ENCODE measurements at places on chromosomes 3 and 15. TPM values are rescaled to one million over a fixed set of nuclear protein-coding genes. Genes with fewer than 3 reads are reported as not detected.

The HEG1 gene
- 0.33 TPM for total RNA-seq

DNA sequence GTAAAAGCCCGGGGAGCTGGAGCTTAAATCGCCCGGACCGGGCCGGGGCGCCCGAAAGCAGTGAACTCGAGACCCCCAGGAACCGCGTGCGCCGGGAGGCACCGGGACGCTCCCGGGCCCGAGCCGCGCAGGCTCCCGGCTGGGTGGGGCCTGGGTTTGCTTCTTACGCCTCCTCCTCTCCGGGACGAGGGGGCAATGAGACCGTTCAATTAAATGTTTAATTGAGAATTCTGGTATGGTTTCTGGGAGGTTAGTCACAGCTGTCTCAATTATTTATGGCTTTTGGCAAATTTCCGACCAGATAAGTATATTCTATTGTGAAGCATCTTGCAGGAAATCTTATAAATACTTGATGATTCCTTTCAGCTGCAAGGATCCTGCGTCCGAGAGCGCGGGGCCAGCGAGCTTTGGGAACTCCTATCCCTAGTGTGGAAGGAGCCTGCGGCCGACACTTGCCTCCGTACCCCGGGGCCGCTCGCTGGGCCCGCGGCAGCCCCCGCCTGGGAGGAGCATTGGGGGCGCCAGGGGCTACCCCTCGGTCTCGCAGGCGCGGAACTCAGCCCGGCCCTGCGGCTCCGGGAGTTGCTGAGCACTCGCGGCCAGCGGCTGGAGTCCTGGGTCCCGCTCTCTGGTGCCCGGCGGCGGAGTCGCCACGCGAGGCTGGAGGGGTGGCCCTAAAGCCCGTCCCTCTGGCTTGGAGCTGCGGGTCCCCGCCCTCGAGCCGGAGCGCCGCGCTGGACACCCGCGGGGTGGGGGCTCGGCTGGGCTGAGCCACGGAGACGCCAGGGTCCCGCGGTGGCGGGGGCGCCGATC is 10.3 kb downstream of the ISL2 start:
- DNase-seq = peak; percentile 68

The ESYT3 gene
- not detected for total RNA-seq

DNA sequence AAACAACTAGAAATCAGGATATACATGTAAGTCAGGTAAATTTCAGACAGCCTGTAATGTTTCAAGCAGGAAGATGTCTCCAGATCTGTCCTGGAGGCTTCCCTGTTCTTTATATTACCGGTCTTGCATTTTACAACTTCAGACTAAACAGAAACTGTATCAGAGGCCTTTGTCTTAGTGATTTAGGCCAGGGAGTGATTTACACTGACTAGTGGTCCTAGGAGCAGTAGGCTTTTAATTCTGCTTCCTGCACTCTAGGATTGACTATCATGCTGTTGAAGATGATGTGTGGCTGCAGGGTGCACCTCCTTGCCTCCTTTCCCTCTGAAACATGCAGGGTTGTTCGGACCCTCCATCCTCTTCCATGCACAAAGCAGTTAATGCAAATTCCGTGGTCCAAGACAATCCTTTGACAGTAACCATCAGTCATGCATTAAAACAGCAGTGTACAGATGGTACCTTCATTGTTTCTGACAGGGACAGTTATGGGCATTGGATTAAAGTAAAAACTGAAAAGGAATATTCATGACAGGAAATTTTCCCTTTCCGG is 27.6 kb downstream of the CHRNA7 start:
- no peak for DNase-seq

The CAMK2N2 gene
- total RNA-seq = 0.13 TPM

- DNase-seq = no peak
Observed at GRCh38 chr3:50508821-50509220, 5.4 kb upstream of the CACNA2D2 start.

- no peak for DNase-seq
Observed at GRCh38 chr3:46215810-46216414, 7.8 kb upstream of the CCR1 start.

DNA sequence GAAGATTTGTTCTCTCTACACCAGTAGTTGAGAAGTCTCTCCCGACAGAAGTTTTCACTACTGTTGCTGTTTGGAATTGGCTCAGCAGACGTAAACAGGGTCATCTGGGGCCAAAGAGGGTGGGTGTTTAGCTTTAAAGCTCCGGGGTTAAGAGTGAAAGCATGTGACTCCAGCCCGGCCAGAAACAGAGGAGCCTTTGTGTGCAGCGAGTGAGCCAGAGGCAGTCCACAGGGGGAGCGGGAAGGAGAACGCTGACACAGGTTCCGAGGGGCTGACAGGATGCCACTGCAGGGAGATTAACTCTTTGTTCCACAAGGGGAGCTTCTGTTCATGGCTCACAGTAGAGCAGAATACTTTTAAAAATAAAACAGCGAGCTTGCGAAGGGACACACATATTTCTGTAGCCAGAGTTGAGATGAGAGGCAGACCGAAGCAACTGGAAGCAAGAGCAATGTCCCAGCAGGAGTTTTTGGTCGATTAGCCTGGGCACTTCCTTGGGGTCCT is 26.9 kb downstream of the BMF start:
- DNase-seq = peak; percentile 94

DNA sequence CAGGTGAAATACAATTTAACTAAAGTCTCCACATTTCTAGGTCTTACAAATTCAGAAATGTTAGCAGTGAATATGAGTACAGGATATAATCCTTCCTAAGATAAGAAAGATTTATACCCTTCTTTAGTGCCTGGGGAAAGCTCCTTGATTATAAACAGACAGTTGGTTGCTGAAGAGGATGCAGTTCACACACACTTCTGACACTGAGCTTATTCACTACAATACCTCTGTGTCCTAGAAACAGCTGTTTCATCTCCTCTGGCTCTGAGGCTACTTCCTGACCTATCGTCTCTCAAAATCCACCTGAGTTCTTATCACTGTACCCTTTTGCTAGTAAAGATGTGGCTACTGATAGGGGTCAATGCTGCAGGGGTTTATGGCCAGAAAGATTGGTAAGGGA is 57.1 kb downstream of the TP63 start:
- no peak for DNase-seq

GRCh38 chr3:162138509-162138908 is 641.9 kb downstream of the OTOL1 start:
- no peak for DNase-seq

GRCh38 chr15:82551646-82552247 is 11.5 kb upstream of the RPS17 start:
- DNase-seq = no peak

GRCh38 chr3:61612211-61613194 is 51.1 kb downstream of the PTPRG start:
- DNase-seq = no peak

DNA sequence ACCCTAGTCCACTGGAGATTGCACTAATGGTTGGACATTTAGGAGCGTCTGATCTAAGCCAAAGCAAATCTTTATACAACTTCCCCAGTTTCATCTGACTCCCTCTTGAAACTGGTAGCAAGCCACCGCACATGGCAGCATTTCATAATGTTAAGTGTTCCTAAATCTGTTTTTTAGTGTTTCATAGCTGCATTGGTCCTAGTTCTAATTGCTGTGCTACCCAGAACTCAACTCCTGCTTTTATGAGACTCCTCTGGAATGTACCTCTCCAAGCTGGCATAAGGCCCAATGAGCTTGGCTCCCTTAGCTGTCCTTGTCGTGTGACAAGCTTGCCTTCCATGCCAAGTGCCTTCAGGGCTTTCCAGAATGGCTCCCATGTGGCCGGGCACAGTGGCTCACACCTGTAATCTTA is 65.3 kb upstream of the FLNB start:
- no peak for DNase-seq

DNA sequence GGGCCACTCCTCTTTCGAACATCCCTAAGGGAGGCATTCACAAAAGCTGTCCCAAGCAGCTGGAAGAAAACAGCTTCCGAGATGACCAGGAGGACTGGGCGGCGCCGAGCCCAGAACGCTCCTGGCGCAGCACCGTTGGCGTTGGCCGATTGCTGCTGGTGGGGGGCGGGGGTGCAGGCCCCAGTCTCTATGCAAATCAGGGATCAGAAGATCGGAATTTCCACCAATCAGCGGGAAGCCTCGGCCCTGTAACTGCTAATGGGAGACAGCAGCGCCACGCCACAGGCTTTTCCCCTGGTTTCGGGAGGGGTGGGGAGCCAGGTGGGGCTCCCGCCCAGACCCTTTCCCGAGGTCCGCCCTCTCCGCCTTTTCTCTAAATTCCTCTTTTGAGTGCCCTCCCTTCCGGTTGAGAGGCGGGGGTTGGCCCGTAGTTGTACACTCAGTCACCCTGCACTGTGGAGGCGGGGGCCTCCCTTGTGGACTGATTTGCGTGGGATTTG is 27.0 kb downstream of the HMCES start:
- no peak for DNase-seq

DNA sequence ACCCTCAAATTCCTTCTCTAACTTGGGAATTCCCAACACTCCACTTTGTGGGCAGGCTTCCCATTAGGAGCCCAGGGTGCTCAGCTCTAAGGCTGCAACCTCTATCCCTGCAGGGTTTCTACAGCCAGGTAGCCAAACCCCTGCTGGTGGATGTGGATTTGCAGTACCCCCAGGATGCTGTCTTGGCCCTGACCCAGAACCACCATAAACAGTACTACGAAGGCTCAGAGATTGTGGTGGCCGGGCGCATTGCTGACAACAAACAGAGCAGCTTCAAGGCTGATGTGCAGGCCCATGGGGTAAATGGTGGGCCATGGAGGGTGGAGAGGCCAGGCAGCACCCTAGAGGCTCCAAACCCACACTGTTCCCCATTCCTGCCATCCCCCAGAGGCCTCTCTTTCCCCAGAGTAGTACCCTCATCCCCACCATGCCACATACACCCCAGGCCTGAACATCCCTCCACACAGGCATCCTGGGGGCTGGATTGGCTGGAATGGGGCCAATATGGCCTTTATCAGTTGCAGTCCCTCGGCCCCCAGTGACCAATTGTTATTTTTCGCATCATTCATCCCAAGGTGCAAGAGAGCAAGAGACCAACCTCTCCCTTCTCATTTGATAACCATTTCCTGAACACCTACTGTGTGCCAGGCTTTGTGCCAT is 7.7 kb downstream of the ITIH1 start:
- DNase-seq = no peak

DNA sequence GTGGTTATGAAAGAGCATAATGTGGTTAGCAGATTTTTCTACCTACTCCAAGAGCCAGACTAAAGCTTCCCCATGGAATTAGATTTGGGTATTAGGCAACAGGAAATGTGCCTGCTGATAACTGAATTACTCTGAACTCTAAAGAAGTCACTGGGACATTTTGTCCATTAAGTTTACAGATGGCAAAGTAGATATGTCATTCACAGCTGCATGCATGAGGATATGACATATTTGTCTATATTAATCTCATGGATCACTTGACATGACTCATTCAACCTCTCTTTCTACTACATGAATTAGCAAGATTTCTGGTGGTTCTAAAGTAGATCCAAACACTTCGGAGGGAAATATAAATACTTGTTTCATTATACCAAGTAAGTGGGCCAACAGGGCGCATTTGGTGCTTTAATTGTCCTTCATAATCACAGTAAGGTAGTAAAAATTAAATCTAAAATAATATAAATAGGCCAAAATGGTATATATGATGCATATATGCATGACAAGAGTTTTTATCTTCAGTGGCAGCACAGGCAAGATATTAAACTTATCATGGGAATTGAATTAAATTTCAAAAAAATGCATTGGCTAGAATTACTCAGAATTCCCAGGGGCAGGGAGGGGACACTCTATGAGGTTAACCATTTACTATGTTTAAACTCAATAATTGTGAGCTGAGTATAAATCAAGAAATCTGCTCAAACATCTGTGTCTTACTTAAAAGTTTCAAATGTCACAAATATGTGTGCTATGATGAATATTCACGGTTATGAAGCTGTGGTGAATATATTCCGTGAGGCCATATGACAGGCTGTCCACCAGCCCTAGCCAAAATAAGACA is 365.3 kb upstream of the KCNMB2 start:
- peak; percentile 61 for DNase-seq

The SLC28A1 gene
- total RNA-seq = 0.08 TPM

The OIP5 gene
- 46.1 TPM for total RNA-seq

DNA sequence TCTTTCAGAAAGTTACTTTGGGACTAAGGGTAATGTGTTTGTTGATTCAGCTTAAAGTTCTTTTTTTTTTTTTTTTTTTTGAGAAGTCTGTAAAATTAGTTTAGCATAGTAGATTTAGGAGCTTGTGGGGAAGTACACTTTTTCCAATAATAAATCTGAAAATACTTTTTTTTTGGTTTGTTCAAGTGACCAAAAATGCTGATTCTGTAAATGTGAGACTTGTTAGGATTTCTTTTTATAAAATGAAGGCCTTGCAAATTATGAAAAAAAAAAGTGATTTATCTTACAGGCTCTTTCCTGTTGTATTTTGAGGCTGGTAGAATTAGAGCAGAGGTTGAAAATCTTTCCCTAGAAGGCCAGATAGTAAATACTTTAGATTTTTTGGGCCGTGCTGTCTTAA is 7.6 kb downstream of the OXNAD1 start:
- DNase-seq = no peak

DNA sequence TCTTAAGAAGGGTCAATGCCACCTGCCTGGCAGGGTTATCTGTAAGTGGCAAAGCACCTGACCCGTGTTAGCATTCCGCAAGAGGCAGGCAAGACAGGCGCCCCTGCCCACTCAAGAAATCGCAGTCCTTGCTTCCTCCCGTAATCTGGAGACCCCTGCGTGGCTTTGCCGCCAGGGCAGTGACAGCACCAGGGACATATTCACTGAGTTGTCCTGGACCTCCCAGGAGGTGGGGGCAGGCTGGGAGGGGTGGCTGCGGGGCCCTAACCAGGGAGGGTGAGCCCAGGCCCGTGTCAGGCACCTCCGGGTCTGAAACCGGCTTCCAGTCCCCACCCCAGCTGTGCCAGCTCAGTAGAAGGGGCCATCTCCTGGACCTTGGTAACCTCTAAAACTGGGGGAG is 15.8 kb upstream of the SEC13 start:
- no peak for DNase-seq

GRCh38 chr15:40512440-40512839 is 41.7 kb downstream of the CHST14 start:
- DNase-seq = no peak

- DNase-seq = no peak
Observed at GRCh38 chr3:14216257-14217048, 37.8 kb downstream of the LSM3 start.

The MORC1 gene
- total RNA-seq = not detected

The CPA3 gene
- not detected for total RNA-seq

- DNase-seq = no peak
Observed at GRCh38 chr3:131795390-131796090, 239.3 kb downstream of the CPNE4 start.

DNA sequence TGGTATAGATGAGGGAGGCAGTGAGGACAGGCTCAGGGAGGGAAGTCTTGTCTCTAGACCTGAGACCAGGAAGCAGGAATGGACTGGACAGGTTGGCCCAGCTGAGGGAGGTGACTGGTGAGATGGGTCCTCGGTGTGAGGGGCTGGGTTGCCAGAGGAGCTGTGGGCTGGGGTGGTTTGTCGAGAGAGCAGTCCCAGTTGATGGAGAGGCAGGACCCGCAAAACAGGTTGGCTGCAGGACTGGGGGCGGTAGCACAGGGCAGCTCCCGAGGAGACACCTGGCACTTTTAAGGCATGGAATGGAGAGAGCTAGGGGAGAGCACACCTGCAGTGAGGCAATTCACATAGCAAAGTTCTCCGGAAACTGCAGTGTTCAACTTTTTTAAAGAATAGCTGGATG is 14.7 kb downstream of the IGF1R start:
- no peak for DNase-seq

All from HT-29 (cell line).